ENCODE measurements at places on chromosomes 3 and 15. TPM values are rescaled to one million over a fixed set of nuclear protein-coding genes. Genes with fewer than 3 reads are reported as not detected.

STRIT1 gene
- 0.24 TPM for polyA plus RNA-seq

NEO1 gene
- 109 TPM for polyA plus RNA-seq

FBN1 gene
- 103 TPM for polyA plus RNA-seq

GRCh38 chr3:30988769-30989168 lies 94.3 kb upstream of the GADL1 start:
- no peak for DNase-seq

DNA sequence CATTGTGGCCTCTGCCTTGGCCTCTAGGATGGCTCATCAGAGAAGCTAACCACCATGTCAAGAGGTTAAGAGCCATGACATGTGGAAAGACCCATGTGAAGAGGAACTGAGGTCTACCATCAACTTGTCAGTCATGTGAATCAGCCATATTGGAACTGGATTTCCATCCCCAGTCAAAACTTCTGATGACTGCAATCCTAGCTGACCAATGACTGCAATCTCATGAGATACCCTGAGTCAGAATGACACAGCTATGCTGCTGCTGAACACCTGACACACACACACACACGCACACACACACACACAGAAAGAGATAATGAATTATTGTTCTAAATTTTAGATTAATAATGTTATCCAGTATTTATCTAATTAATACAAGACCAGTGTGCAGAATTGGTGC lies 337.5 kb upstream of the LMCD1 start:
- no peak for DNase-seq

Measured in left lung (tissue), 14 donors.